ENCODE measurements at places on chromosomes 12 and 14. TPM values are rescaled to one million over a fixed set of nuclear protein-coding genes. Genes with fewer than 3 reads are reported as not detected.
A peak's percentile ranks its signal among the peaks of the same experiment; 100 is the strongest.

- H3K4me3 ChIP-seq: no peak overlapping the region
- no peak overlapping the region for H3K27ac ChIP-seq
- H3K36me3 ChIP-seq: no peaks in the 10 kb centered on the region
- H3K27me3 ChIP-seq: no peaks in the 10 kb centered on the region
Observed at GRCh38 chr14:55532645-55533344, 47.2 kb upstream of the KTN1 start.

- no peaks in the 10 kb centered on the region for H3K4me1 ChIP-seq
- H3K27me3 ChIP-seq: peaks cover 10% of the 10 kb centered on the region
- H3K36me3 ChIP-seq: no peaks in the 10 kb centered on the region
- H3K27ac ChIP-seq: no peak overlapping the region
- DNase-seq: no peak
Observed at GRCh38 chr14:52051871-52052270, 17.0 kb downstream of the NID2 start.

Gene MSI1
- 0.27 TPM for total RNA-seq

Gene SERPINA5
- total RNA-seq: not detected

DNA sequence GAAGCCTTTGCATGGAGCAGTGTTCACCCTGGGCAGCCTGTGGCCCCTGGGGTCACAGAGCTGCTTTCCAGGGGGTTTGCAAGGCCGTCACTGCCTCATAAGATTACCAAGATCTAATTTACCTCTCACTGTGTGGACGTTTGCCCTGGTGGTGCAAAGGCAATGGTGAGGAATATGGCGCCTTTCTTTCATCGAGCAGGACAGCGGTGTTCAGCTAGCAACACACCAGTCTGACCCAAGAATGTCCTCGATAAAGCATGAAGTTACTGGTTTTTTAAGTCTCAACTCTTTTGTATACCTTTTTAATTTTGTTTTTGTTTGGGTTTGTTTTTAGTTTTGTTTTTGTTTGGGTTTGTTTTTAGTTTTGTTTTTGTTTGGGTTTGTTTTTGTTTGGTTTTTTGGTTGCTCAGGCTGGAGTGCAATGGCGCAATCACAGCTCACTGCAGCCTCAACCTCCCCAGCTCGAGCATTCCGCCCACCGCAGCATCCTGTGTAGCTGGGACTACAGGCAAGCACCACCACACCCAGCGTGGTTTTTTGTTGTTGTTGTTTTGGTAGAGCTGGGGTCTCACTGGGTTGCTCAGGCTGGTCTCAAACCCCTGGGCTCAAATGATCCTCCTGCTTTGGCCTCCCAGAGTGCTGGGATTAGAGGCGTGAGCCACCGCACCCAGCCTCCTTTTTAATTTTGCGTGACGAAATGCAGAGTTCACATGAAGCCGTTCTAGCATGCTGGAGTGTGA lies 57.9 kb downstream of the PPP2R5C start:
- H3K27ac ChIP-seq: peak overlapping the region; percentile 92
- peak; percentile 78 for DNase-seq
- no peaks in the 10 kb centered on the region for H3K27me3 ChIP-seq

GRCh38 chr12:65565601-65566560 lies 258.4 kb upstream of the HMGA2 start:
- no peaks in the 10 kb centered on the region for H3K4me1 ChIP-seq
- H3K36me3 ChIP-seq: no peaks in the 10 kb centered on the region
- peaks cover 26% of the 10 kb centered on the region for H3K27me3 ChIP-seq
- no peak for DNase-seq

GRCh38 chr12:14188744-14189143 lies 176.7 kb upstream of the ATF7IP start:
- H3K4me1 ChIP-seq: peaks cover 2% of the 10 kb centered on the region
- DNase-seq: no peak
- no peak overlapping the region for H3K27ac ChIP-seq
- H3K36me3 ChIP-seq: no peaks in the 10 kb centered on the region

DNA sequence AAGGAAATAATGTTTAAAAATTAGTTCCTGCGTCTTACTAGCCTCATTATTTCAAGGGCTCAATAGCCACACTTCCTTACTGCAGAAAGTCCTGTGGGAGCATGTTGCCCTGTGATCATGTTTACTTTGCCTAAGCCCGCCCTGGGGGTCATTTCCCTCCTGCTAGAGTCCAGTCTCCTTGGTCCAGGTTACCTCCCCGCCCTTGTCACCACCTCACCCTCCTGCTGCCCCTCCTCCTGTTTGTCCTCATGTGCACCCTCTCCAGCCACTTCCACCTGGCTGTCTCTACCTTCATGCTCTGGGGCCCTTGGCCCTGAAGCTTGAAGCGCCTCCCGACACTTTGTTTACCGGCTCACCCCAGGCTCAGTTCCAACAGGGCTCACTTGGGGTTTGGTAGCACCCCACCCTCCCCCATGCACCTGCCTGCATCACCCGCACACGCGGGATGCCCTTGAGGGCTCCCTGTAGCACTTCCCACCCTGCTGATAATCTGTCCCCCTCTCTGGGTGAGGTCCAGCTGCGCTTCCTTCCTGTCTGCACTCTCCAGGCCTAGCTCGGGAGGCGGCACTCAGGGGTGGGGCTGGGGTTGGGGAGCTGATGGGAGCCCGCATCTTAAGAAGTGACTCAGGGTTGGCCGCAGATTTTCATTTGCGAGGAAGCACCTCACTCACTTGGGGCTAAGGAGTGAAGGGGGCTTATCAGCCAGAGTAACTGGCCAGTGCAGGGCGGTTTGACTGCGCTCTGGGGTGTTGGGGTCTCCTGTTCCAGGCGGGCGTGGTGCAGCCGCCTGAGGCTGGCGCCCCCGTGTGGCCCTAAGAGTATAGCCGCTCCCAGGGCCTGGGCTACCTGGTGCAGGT lies 40.1 kb downstream of the SMIM41 start:
- H3K36me3 ChIP-seq: no peaks in the 10 kb centered on the region
- H3K4me3 ChIP-seq: no peak overlapping the region
- H3K27me3 ChIP-seq: peaks cover 17% of the 10 kb centered on the region
- peak; percentile 49 for DNase-seq
